BJ (cell line): ENCODE measurements at places on chromosomes 12 and 14.

- no peak for DNase-seq
These were observed 358.4 kb downstream of the DPF3 start for GRCh38 chr14:72535485-72535884.

DNA sequence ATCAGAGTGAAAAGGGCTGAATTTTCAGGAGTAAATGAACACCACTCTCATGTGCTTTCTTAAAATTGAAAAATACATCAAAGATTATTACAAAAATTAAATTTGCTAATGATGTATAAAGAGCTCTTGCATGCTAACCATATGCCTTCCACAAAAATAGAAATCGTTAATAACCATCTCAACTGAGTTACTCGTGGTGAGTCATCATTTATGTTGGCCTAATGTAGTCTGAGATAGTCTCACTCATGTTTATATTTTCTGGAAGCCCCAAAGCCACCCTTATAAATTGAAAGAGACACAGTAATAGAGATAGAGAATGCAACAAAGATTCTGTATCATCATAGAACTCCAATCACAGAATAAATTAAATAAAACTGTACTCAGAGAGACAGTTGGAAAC, 131.2 kb downstream of the KCNH5 start:
- DNase-seq, result no peak

- no peak for DNase-seq
These were observed 137.5 kb upstream of the HIF1A start for GRCh38 chr14:61557854-61558253.

GRCh38 chr12:40313928-40314327, 89.1 kb downstream of the LRRK2 start:
- no peak for DNase-seq

DNA sequence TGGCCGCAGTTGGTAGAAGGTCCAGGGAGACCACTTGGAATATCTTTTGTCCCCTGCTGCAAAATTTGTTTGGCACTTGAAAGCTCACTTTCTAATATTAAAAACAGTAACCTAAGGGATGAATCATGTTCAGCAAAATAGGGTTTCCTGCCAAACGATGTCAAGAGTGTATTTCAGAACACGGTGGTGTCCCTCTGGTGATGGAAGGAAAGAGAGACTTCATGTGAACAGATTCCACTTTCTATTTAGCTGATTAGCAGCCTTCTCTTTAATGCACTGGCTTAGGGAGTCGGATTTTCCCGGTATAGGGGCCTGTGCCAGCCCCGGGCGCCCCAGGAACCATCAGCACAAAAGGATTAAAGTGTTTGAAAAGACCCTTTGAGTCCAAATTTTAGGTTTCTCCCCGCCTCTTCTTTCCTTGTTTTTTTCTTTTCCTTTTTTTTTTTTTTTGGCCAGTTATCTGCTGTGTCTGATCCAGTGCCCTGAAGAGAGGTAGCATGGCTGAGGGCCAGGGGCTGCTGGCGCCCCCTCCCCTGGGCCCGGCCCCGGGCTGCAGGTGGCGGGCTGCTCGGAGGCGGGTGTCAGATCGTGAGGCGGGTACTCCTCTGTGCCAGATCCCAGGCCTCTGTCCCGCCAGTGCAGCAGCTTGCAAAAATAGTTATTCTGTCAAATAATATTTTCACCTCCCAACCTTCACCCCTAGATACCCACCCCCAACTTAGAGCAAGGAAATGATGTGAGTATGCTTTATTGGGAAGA, 88.3 kb downstream of the TESC start:
- no peak for DNase-seq

DNA sequence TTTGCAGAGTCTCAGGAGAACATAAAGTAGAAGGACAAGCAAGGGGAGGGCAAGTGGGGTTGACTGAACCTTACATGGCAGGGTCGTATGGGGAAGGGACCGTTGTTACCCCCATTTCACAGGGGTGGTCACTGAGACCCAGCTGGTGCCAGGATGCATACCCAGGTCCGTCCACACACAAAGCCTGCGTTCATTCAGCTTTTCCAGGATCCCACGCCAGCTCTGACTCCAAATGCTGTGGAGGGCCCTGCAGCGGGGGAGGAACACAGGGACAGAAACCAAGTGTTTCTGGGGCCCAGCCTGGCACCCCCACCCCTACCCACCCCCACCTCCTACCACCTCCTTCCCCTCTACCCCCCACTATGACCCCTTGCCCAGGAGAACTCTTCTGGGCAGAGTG, 16.5 kb upstream of the CHGA start:
- no peak for DNase-seq
